ENCODE measurements at places on chromosomes 3 and 15.
A peak's percentile ranks its signal among the peaks of the same experiment; 100 is the strongest.

GRCh38 chr3:184448321-184449160, 68.7 kb downstream of the CHRD start:
- DNase-seq: no peak

GRCh38 chr3:172275586-172275985, 172.7 kb downstream of the GHSR start:
- no peak for DNase-seq

GRCh38 chr3:47554335-47554734, 24.3 kb downstream of the CSPG5 start:
- no peak for DNase-seq

DNA sequence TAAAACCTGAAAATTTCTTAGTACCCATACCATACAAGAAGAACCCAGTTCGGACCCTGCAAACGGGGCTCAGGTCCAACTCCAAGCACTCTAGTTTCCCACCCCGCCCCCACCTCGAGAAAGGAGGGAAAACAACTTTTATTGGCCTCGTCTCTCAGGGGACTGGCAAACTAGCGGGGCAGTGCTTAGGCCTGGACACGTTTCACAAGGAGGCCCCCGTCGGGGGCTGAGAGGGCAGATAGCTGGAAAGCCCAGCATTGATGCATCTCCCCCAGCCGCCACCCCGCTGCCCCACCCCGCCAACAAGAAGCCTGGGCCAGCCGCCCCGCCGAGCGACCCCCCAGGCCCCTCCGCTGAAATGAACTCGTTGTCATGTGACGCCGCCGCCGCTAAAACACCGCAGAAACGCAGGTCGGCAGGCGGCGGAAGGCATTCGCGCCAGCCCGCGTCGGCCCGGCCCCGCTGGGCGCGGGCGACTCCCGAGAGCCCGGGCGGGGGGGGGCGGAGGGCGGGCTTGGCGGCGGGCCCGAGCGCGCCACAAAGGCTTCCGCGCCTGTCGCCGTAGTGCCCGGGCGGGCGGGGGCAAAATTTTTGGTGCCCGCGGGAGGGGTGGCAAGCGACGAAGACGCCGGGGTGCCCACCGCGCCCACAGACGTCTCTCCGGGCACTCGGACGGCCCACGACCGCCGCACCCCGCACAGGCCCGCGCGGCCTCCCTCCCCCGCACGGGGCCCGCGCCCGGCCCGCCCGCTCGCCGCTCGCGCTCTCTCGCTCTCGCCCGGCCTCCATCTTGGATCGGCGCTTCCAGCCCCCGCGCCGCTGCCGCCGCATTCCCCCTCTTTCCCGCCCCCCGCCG, 634 bp downstream of the STAG1 start:
- DNase-seq: peak; percentile 85

DNA sequence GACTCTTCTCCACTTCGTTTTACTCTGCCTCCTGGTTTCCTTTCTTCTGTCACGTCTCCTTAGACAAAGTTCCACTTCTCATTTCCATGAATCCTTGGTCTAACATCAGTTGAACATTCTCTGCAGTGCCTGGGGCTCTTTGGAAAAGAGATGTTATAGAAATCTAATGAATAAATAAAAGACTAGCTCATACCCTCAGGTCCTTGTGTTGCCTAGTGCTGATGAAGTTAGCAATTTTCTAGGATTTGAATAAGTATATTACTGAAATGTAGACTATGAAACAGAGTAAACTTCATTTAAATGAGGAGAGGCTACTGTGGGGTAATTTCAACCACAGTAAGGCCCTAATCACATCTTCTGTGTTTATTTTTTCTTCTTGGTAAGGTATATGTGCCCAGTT, 146.9 kb upstream of the CADPS start:
- DNase-seq: no peak

DNA sequence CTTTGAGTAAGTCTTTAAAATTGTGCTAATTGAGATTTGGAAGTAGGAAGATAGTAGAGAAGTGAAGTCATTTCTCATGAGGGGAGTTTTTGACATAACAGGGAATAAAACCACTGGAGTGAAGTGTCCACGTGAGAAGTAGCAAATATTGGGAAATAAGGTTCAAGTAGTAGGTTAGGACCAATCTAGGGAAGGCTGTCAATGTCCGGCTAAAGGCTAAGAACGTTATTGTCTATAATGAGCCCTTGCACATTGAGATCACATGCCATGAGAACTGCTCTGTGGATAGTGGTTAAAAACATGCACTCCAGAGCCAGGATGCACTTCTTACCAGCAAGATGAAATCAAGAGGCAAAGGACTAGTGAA, 459.9 kb upstream of the TPRG1 start:
- no peak for DNase-seq

- DNase-seq: no peak
Measured at GRCh38 chr3:21624524-21624923, 126.5 kb downstream of the ZNF385D start.

DNA sequence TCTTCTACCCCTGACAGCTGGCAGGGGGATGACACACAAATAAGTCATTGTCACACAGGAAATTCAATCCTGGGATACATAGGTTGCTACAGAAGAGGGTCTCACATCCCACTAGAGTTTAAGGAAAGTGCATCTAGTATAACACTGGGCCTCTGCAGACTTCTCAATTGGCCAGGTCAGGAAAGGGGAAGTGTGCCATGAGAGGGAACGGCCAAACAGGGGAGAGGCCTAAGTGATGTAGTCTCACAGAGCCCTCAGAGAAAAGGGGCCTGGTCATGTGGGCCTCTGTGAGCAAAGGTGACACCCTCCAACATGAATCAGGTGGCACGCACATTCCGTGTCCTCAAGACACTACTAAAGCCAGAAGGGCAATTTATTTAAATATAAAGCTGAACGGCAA, 11.2 kb downstream of the ZXDC start:
- no peak for DNase-seq

DNA sequence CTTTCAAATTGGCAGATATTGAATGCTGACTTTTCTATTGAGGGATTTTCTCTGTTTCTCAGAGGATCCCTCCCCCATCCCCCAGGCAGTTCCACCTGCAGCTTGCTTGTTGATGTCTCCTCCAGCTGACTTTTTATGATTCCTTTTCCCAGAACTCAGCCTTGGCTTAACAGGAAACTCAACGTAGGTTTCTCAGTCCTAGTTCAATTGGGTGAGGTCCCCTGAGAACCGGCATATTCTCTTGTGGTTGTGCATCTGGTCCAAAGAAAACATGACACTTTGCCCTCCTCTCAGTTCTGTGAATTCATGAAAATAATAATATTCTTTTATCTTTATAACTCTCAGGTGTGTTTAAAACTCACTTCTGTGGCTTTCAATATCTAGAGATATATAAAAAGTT, 1222.1 kb downstream of the OTOL1 start:
- no peak for DNase-seq

- no peak for DNase-seq
Measured at GRCh38 chr15:77843546-77843945, 210.8 kb upstream of the LINGO1 start.

Measured in GOT3 (cell line).